ENCODE measurements at places on chromosomes 13 and 19.

DNA sequence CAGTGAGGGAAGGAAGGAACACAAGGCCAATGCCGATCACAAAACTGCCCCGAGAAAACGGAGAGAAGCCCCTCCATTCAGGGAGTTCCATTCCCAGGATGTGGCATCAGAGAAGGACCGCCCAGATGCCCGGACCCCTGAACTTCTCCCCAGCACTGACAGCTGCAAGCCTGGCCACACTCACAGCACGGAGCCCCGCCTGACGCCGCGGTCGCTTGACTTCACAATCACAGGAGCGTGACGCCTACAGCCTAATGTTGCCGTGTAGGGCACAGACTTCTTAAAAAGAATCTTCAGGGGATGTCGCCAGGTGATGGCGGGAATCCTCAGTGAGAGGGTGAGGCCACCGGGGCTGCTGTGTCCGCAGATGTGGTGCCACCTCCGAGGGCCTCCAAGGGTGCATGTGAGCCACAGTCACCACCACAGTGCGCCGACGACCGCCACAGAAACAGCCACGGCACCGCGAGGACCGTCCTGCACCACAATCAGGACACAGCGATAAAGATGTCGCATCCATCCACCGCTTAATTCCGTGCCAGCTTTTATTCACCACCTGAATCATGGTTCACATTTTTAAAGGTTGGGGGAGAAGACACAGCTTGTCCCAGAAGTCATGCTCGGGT is 77.2 kb downstream of the SPACA7 start:
- DNase-seq, result no peak

GRCh38 chr13:86569974-86570373 is 770.8 kb upstream of the SLITRK6 start:
- no peak for DNase-seq

DNA sequence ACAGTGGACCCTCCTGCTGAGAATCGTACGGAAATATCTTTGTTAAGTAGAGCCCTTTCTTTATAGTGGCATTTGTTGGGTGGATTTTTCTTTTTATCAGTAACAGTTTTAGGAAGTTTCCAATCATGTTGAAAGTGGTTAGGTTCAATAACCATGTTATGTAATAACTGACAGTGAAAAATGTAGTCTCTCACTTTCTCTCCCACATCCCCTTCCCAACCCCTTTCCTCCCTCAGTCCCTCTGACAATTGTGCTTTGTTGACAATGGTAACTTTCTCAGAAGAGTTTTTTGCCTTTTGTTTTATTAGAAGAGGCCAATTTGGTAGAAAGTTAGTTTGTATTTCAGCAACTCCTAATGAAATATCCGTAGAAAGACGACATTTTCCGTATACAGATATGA is 77.8 kb upstream of the SLAIN1 start:
- DNase-seq, result no peak

DNA sequence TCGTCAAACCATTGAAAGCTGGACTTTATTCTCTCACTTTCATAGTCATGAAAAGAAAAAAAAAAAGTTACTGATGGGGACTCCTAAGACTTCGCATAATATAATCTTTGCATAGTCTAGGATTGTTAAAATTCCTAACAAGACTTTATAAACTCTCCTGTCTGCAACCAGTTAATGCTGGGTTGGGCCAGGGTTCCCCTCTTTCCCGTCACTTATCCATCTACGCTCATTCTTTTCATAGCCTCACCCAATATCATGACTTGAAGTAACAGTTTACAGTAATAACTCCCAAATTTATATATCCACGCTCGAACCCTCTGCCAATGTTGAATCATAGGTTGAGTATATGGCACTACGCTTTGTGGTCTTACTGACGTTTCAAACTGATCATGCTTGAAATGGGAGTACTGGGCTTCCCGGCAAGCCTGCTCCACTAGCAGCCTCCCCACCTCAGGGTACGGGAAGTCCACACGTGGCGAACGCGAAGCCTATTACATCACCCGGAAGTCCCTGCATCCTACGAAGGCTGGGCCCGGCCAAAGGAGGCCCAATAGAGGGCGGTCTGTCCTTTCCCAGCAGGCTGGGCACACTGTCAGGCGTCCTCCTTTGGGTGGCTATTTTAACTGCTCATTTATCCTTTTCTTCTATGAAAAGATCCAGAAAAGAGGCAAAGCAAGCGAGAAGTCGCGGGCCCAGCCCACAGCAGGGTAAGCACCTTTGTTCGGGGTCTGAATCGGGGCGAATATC is 694 bp upstream of the ZNF460 start:
- peak; percentile 93 for DNase-seq

DNA sequence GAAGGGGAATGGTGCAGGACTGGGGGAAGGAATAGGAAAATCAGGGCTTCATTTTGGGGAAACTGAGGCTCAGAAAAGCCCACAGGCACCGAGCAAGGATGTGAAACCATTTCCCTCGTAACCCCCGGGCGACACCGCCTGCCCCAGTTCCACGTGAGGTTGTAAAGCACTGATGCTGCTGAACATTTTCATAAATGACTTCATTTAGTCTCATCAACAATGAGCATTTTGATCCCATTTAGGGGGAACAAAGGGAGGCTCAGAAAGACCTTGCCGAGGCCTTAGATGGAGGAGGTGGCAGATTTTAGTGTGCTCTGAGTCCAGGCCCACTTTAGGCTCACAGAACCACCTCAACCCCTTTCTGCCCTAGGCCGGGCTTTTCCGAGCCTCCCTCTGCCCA is 20.5 kb upstream of the FBXO27 start:
- DNase-seq, result no peak

- DNase-seq, result no peak
Measured at GRCh38 chr13:86840250-86841191, 830.6 kb upstream of the SLITRK5 start.

- DNase-seq, result no peak
Measured at GRCh38 chr13:51997641-51998330, 13.5 kb downstream of the ATP7B start.

Data from AG08395 (cell line).